ENCODE measurements at places on chromosomes 1 and 21. TPM values are rescaled to one million over a fixed set of nuclear protein-coding genes. Genes with fewer than 3 reads are reported as not detected.

TDRD5 gene
- total RNA-seq = not detected

TEKT2 gene
- 0.09 TPM for total RNA-seq

ARHGAP30 gene
- under 0.01 TPM for total RNA-seq

NBPF19 gene
- 14.2 TPM for total RNA-seq

SELL gene
- 0.09 TPM for total RNA-seq

CFAP45 gene
- 0.85 TPM for total RNA-seq

MTARC2 gene
- total RNA-seq = 4.6 TPM

SYT14 gene
- 0.65 TPM for total RNA-seq

KRTAP19-4 gene
- not detected for total RNA-seq

ST6GALNAC3 gene
- 1.7 TPM for total RNA-seq

NLRP3 gene
- total RNA-seq = 0.09 TPM

UBL4B gene
- not detected for total RNA-seq

ANKRD45 gene
- total RNA-seq = 0.14 TPM

GFI1 gene
- total RNA-seq = under 0.01 TPM

LRRN2 gene
- 0.28 TPM for total RNA-seq

CD1E gene
- not detected for total RNA-seq

Data from smooth muscle cell of bladder (primary cell).